ENCODE measurements at places on chromosomes 12 and 14.

DNA sequence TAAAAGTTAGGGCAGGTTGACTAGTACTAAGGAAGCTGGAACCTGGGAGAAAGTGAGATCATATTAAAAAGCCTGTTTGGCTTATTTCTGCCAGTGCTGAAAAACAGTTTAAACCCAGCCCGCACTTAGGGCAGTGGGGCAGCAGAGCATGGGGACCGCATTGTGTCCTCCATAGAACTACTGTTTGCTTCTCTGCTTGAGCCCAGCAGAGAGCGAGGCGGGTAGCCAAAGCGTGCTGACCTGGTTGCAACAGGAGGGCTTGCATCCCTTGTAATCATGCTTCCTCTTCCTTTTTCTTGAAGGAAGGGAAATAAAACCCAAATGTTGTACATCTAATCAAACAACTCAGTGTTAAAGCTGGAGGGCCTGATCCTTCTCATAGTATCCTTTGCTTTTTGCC lies 82.5 kb upstream of the HOXC13 start:
- no peak for DNase-seq

GRCh38 chr14:60723116-60723906 lies 840 bp downstream of the SIX4 start:
- no peak for DNase-seq

DNA sequence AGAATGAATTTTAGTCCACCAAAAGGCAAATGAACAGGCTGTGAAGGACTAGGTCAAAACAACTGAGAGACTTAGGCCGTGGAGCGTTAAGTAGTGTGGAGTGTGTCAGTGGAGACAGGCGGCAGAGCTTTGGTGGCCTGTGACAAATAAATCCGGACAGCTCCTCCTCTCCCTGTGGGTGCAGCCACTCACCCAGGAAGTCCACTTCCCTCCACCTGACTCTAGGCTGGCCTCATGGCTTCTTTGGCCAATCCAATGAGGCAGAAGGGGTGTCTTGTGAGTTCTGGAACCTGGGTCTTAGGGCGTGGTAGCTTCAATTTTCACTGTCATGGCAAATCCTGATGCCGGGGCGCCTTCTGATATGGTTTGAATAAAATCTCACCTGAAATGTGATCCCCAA lies 180.9 kb upstream of the C14orf180 start:
- no peak for DNase-seq

GRCh38 chr12:41514021-41514777 lies 326.1 kb downstream of the PDZRN4 start:
- no peak for DNase-seq

DNA sequence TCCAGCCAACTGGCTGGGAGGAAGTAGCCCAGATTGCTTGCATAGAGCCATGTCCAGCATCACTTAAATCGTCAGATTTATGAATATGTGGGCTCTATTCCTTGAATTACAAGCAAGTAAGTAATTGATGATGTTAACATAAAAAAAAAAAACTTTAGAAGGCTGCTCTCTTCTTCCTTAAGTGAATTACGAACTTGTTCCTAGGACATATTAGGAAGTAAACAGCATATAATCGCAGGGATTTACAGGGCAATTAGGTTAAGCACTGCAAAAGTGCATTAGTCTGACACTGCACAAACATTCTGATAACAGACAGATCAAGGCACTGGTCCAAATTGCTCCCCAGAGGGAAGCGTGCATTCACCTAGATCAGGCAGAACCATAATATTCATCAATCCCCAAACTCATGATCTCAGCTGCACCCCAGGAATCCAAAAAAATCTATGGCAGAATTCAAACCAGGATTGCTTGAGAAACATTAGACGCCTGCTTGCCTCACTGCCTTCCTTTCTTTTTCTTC lies 293.2 kb downstream of the TMEM132D start:
- no peak for DNase-seq

GRCh38 chr12:108097160-108097911 lies 31.8 kb upstream of the WSCD2 start:
- no peak for DNase-seq

DNA sequence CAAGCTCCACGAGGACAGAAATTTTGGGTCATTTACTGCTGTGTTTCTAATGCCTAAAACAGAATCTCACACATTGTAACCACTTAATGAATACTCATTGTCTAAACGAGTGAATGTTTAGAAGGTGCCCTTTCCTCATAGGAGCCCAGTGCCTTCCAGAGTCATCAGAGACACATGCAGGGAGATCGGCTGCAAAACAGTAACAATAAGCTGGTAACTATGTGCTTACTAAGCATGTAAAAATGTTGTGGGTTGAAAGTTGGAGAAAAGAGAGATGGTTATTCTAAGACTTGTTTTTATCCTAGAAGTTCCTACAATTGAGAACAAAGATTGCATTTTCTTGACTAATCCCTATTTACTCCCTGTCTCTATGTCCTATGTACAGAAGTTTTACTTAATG lies 7.4 kb downstream of the TESPA1 start:
- DNase-seq: no peak

- no peak for DNase-seq
Observed at GRCh38 chr12:89464974-89465592, 59.5 kb downstream of the GALNT4 start.

DNA sequence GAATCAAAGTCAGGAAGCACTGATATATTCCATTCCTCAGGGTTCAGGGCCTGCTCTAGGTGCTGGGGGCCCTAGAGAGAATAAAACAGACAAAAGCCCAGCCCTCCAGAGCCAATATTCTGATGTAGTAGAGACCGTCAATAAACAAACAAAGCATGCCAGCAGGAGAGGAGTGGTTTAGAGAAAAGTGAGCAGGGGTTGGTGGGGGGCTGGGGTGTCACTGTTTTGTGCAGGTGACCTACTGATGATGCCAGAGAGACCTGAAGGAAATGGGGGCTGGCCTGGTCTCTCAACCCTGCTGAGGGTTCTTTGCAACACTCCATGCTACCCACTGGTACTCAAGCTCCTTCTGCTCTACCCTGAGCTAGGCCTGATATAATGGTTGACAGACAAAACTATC lies 26.5 kb downstream of the IL26 start:
- no peak for DNase-seq

DNA sequence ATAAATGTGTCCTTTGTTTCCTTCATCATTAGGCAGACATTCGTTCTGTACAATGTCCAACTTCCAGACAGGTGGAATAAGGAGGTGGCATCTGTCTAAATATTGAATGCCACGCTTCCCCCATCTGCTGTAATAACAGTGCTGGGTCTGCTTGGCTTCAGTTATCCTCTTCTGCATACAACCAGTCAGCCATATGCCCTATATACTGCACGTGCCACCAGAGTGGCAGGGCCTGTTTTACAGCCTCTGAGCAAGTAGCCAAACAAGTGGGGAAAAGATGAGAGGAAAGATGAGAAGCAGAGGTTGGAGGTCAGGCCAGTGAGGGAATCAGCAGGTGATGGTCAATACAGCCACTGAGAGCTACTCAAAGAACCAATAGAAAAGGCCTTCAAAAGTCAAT lies 55.4 kb downstream of the OTX2 start:
- DNase-seq: no peak

DNA sequence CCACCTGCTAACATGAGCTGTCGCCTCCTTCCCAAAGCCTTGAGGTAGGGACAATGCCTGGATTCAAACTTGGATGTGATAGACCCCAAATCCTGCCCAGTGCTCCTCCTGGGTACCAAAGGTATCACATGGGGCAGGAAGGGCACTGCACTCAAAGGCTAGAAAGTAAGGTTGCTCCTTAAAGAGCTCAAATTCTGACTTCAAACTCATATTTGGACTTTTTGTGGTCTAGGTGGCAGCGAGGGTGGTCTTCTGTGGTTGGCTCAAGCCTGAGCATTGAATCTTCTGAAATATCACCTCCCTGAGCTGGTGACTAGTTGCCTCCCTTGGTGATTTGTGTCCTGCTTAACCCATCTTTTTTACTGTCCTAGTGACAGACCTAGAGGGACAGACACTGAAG lies 8.3 kb upstream of the RNASE4 start:
- no peak for DNase-seq

DNA sequence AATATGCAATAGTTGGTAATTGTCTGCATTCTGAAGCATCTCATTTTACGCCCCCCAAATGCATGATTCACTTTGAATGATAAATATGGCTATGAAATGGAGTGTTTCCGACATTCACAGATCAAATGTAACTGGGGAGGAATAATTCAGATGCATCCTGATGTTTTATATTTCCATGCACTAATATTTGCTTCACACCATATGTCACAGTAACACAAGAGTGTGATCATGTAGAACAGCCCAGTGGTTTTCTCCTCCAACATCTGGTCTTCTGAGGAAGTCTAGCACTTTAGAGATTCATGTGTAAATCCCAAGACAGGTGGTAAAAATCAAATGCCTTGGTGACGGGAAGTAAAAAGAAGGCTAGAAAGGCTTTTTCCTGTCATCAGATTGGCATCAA lies 273.1 kb downstream of the DIO2 start:
- no peak for DNase-seq

GRCh38 chr14:105087308-105087962 lies 22.2 kb upstream of the GPR132 start:
- no peak for DNase-seq

DNA sequence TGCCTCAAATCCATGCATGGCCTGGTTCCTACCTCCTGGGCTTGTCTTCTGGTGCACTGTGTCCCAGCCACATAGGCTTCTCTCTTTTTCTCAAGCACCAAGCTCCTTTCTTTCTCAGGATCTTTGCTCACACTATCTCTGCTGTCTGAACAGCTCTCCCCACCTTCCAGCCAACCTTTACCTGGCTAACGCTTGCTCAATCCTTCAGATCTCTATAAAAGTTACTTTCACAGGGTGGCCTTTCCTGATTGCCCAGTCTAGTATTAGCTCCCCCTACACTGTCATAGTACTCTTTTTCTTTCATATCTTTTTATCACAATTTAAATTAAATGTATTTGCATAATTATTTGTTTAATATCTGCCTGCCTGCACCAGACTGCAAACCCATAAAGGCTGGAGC lies 3.8 kb downstream of the PARP11 start:
- no peak for DNase-seq

DNA sequence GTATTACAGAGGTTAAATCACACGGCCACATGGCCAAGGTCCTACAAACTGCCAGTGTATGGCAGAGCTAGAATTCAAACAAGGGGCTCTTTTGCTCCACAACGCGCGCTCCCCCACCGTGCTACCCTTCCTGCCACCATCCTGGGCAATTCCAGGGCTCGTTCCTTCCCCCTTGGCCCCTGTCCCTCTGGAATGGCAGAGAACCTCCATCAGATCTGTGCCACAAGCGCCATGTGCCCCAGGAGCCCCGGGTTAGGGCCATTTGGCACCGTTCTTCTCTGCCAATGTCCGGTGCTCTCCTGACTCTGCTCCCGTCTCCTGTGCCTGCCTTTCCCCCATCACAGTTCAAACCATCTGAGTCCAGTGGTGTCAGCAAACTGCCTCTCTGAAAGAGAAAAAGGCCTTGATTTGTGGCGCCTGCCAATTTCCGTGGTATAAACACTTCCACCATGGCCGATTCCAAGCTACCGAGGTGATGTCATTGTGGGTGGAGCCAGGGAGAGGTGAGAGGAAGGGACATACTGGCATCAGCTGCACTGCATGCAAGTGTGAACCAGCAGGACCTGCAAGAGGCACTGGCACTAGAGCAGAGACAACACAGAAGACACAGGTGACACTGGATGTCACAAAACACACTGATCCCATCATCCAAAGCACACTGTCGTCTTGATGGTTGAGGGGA lies 163.1 kb downstream of the CALM1 start:
- no peak for DNase-seq

DNA sequence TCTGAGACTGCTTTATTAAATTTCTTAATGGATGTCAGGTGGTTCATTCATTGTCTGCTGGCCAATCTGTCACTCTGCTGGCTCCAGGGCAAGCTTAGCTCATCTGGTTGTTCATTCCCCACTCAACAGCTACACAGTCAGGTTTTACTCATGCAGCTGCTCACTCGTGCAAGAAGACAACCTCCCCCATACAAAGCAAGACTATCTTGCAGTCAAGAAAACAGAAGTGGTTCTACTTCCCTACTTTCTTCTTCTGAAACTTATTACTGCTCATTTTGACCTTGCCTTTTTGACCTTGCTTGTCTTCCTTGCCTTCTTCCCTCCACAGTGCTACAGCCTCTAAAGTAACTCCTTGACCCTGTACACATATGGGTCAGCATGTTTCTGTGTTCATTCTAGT lies 277.9 kb downstream of the SSPN start:
- DNase-seq: no peak

- no peak for DNase-seq
Observed at GRCh38 chr12:27814851-27815591, 35.0 kb upstream of the MANSC4 start.

- DNase-seq: no peak
Observed at GRCh38 chr12:120573560-120573959, 7.6 kb downstream of the POP5 start.

DNA sequence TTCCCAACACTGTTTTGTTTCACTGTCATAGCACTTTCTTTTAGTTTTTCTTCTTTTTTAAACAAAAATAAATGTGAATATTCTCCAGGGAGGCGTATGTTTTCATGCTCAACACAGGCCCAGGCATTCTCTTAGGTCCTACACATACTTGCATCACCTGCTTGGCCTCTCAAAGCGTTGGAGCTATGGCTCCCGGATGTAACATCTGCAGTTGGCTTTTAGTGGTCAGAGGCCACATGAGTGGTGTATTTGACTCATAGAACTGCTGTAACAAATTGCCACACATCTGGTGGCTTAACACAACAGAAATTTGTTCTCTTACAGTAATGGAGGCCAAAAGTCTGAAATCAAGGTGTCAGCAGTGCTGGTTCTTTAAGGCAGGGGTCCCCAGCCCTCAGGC lies 44.6 kb upstream of the VRK1 start:
- no peak for DNase-seq
